ENCODE measurements at places on chromosomes 16 and 17.

DNA sequence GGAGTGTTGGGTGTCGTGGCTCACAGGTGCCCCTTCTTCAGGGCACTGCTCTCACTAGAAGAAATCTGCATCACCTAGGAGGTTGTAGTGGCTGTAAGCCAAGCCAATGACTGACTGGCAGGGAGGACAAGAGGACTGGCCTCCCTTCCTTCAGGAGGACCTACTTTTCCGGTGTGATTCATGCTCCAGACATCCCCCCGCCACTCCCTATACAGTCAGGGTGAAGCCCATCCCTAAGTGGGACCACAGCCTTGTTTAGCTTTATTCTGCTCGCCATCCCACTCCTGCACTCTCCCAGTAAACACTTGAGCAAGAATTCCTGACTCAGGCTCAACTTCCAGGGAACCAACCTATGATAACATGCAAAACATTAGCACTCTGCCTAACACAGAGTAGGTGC, 67.0 kb downstream of the PLCG2 start:
- no peak for DNase-seq

- peak; percentile 48 for DNase-seq
These were observed 1.0 kb downstream of the NHERF1 start for GRCh38 chr17:74749279-74750038.

- no peak for DNase-seq
These were observed 315.1 kb upstream of the EEF2KMT start for GRCh38 chr16:5412731-5413130.

- DNase-seq: peak; percentile 14
These were observed 16.8 kb upstream of the RMI2 start for GRCh38 chr16:11328172-11329070.

DNA sequence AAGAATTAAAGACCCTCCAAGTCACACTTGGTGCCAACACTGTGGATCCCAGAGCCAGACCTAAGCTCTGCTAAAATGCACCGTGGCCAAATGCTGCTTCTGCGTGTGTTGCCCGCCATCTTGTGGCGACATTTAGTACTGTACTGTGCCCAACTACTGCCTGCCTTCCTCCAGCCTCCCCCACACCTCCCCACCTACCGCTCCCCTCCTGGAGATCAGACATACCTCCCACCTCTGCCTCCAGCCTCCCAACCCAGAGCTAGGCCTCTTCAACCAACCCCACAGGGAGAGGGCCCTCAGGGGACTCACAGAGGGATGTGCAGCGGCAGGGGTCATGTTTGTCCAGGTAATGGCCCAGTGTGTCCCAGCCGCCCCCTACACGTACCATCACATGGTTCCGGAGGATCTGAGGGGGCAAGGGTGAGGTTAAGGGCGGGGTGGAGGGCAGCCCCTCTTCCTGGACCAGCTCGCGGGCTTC, 5.5 kb downstream of the GAS2L2 start:
- peak; percentile 77 for DNase-seq

GRCh38 chr17:16880843-16881230, 91.1 kb downstream of the TNFRSF13B start:
- no peak for DNase-seq

GRCh38 chr17:58279736-58280479, 827 bp downstream of the MPO start:
- DNase-seq: no peak

- no peak for DNase-seq
These were observed 26.4 kb upstream of the CLEC3A start for GRCh38 chr16:77995843-77996455.

- DNase-seq: peak; percentile 82
These were observed 72.8 kb upstream of the MED9 start for GRCh38 chr17:17403899-17404576.

- DNase-seq: peak; percentile 36
These were observed 834 bp upstream of the TXNDC11 start for GRCh38 chr16:11743308-11744074.

DNA sequence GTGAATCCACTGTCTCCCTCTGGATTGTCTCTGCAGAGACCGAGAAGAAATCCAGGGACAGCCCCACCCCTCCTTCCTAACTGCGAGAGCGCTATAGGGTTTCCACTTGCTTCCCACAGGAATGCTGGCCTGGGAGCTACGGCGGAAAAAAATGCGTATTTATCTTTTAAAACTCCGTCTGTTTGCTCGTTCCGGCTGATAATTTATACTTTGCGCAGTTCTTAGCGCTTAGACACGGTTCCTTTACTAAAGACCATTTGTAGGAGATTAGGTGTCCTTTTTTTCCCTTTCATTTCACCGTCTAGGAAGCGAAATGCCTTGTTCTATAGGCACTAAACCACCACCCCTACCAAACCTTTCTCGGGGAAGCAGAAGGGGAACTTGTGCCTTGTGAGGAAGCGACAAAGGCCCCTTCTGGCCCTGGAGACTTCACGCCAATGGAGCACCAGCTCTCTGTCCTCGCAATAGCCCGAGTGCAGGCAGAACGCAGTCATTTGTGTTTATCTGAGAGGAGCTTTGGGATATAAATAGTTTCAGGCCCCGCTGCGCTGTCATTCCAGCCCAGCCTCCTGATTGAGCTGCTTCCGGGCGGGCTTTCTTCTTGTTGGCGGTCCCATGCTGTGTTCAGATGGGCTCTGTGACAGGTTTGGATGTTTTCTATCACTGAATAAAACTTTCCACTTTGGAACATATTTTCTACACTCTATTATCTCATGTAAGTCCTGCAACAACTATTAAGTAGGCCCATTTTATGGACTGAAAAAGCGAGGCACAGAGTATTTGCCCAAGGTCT, 791 bp upstream of the SUPT4H1 start:
- no peak for DNase-seq
